ENCODE measurements at places on chromosomes 4 and X.

- no peak for DNase-seq
Observed at GRCh38 chrX:46912098-46912602, at the start of gene JADE3. JADE3 (plus strand) TSS chrX:46912421; CDS start chrX:46984895, 72,474 bp downstream.

DNA sequence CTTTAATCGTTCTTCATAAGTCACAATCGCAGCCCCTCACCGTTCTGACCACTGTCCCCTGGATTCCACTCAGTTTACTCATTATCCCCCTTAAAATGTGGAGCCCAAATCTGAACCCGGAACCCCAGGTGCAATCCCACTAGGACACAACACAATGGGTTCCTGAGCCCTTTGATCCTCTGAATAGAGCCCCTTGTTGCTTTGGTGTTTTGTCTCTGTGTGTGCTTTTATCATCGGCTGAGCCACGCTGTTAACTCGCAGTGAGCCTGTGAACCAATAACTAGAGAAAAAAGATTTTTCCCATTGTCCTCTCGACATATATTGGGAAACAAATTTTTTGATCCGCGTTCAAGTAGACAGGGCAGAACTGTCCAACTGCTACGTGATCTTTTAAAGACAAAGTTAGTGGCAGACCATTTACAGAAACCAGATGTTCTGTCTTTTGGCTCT lies 617 bp upstream of the PDHA1 start:
- no peak for DNase-seq

- DNase-seq, result no peak
Observed at GRCh38 chrX:102968216-102968615, 31.1 kb downstream of the RAB40AL start.

- no peak for DNase-seq
Observed at GRCh38 chrX:101449279-101449678, 36.0 kb upstream of the ARMCX4 start.

DNA sequence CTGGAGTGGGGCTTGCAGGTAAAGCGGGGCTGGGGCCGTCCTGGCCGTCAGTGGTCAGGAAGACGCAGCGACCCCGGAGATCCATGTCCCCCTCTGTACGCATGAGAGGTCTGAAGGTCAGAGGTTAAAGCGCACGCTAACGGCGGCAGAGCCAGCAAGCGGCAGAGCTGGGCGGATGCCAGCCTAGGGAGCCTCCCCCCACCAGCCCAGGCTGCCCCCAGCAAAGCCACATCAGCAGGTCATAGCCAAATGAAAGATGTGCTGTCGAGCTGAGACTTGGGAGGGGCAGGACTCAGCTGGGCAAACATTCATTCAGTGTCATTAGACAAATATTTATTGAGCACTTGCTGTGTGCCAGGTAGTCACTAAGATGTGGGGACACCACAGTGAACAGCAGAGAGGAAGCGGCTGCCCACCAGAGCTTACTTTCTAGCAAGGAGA lies 593 bp upstream of the JAKMIP1 start:
- no peak for DNase-seq

DNA sequence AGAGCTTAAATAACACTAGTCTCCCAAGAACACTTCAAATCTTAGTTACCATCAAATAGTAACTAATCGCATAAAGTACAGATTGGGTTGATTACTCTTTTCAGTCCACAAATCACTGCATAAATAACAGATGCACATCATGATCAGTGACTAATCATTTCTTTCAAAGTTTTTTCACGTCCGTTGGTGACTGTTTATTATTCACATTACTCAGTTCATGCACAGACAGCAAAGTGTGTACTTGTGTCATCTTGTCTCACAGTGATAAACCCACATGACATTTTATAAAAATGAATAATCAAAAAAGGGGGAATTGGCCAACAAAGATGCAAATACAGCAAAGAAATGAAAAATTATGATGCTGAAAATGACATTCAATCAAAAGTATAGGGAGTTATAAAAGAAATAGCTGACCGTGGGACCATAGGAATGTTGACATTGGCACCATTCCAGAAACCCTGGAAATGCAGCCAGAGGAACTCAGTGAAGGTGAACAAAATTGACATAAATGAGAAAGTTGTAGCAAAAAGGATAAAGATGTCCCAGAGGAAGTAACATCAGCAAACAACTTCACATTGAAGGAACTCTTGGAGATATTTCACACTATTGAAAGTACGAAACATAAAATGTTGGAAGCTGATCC lies 161.5 kb downstream of the SOX3 start:
- no peak for DNase-seq

DNA sequence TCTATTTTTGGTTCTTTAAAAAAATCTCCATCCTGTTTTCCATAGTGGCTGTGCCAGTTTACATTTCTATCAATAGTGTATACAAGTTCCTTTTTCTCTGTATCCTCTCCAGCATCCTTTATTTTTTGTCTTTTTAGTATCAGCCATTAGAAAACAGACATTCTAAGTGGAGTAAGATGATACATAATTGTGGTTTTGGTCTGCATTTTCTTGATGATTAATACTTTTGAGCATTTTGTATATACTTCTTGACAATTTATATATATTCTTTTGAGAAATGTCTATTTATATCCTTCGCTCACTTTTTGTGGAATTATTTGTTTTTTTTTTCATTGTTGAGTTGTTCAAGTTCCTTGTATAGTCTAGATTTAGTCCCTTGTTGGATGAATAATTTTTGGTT lies 382.2 kb upstream of the SPOCK3 start:
- no peak for DNase-seq

- no peak for DNase-seq
Observed at GRCh38 chrX:10900585-10901289, 210.4 kb upstream of the HCCS start.

DNA sequence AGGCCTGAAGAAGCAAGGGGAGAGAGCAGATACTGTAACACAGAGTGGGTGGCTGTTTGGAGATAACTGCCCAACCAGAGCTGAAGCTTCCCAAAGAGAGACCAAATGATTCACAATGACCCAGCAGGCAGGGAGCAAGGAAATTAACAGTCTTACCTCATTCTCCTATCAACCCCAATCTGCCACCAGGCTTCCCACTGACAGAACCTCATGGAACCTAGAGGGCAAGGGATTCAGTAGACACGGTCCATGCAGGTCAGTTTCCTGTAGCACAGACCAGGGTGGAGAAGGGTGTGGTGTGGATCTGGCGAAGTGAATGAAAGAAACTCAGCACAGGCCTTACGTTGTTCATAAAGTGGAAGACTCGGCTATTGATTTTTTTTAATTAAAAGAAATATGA lies 60.7 kb upstream of the ALB start:
- DNase-seq, result no peak

- no peak for DNase-seq
Observed at GRCh38 chrX:111083081-111083480, 12.9 kb upstream of the PAK3 start.

DNA sequence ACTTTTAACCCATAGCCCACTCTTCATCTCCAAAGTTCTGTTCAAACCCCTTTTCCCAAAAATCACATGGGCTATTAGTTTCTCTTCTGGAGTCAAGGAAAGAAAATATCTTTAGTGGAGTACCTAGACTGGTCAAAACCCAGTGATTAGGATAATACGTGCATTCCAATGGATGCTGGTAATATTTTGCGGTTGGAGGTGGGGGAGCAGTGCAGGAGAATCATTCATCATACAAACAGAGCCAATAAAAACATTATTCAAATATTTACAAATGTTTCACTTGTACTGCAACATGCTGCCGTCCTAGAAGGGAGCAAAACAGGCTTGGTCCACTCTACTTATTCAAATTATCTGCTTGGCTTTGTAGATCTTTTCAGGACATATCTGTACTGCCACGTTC lies 57.2 kb upstream of the RAB9B start:
- no peak for DNase-seq

DNA sequence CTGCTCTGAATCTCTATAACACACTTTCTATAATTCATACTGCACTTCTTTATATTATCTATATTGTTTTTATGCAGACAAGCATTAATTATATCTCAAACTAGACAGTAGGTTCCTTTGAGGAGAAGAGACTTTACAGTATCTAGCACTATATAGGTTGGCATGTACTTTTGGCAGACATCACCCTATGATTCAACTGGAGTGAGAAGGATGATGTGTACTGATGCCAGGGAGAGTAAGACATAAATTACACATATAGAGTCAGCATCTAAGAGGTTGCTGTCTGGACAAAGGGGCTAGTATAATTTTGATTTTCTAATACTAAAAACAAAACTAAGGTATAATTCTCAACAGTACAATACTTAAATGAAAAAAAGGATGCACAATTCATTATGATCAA lies 5.1 kb upstream of the RBM41 start:
- no peak for DNase-seq

- DNase-seq, result no peak
Observed at GRCh38 chr4:163279713-163280112, 52.7 kb downstream of the NPY1R start.

- no peak for DNase-seq
Observed at GRCh38 chr4:186726426-186727168, 2.9 kb upstream of the FAT1 start.

- no peak for DNase-seq
Observed at GRCh38 chrX:39895218-39896110, 202.3 kb downstream of the BCOR start.

GRCh38 chr4:48792348-48793006 lies 12.4 kb upstream of the FRYL start:
- DNase-seq, result no peak

All from cortex of kidney (tissue), 1 donor.